ENCODE measurements at places on chromosomes 11 and 22. TPM values are rescaled to one million over a fixed set of nuclear protein-coding genes. Genes with fewer than 3 reads are reported as not detected.

The ARHGEF12 gene
- 182 TPM for total RNA-seq

The PRR5L gene
- 0.36 TPM for total RNA-seq

The RIC3 gene
- 4.2 TPM for total RNA-seq

The LSP1 gene
- 0.90 TPM for total RNA-seq

The CRYBB3 gene
- 0.67 TPM for total RNA-seq

The CTSW gene
- total RNA-seq: not detected

The PIH1D2 gene
- total RNA-seq: 3.0 TPM

The FOLR1 gene
- not detected for total RNA-seq

The SHANK3 gene
- total RNA-seq: 7.6 TPM

- no peaks in the 10 kb centered on the region for H3K27me3 ChIP-seq
- H3K36me3 ChIP-seq: no peaks in the 10 kb centered on the region
- H3K4me1 ChIP-seq: peaks cover 37% of the 10 kb centered on the region
- no peak overlapping the region for H3K4me3 ChIP-seq
Measured at GRCh38 chr22:45916515-45916914, 60.4 kb downstream of the WNT7B start.

- no peak overlapping the region for H3K27ac ChIP-seq
- H3K4me3 ChIP-seq: no peak overlapping the region
- H3K27me3 ChIP-seq: peaks cover 12% of the 10 kb centered on the region
- H3K4me1 ChIP-seq: no peaks in the 10 kb centered on the region
Measured at GRCh38 chr11:131661132-131661531, 290.7 kb downstream of the NTM start.

GRCh38 chr11:7457211-7457610 is 28.1 kb upstream of the OLFML1 start:
- no peaks in the 10 kb centered on the region for H3K36me3 ChIP-seq
- no peaks in the 10 kb centered on the region for H3K27me3 ChIP-seq
- no peak overlapping the region for H3K27ac ChIP-seq
- DNase-seq: no peak
- no peak overlapping the region for H3K4me3 ChIP-seq
- no peaks in the 10 kb centered on the region for H3K4me1 ChIP-seq

DNA sequence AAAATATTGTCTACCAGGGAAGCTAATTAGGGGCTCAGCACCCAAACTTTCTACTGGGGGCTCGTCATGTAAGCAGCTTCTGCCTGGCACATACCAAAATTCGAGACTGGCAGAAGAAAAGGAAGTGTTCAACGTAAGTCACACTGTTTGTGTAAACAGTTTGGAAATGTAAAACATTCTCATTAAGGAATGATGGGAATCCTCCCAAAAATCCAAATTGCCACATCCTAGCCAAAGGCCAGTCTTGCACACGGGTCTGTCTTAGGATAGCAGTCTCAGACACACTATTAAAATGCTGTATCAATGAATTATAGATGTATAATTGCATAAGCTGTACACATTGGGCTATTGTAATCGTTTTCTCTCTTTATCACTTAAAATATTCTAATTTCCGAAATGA is 28.9 kb downstream of the CUL5 start:
- no peaks in the 10 kb centered on the region for H3K27me3 ChIP-seq
- no peaks in the 10 kb centered on the region for H3K4me1 ChIP-seq
- H3K36me3 ChIP-seq: no peaks in the 10 kb centered on the region
- H3K27ac ChIP-seq: no peak overlapping the region
- no peak overlapping the region for H3K4me3 ChIP-seq

DNA sequence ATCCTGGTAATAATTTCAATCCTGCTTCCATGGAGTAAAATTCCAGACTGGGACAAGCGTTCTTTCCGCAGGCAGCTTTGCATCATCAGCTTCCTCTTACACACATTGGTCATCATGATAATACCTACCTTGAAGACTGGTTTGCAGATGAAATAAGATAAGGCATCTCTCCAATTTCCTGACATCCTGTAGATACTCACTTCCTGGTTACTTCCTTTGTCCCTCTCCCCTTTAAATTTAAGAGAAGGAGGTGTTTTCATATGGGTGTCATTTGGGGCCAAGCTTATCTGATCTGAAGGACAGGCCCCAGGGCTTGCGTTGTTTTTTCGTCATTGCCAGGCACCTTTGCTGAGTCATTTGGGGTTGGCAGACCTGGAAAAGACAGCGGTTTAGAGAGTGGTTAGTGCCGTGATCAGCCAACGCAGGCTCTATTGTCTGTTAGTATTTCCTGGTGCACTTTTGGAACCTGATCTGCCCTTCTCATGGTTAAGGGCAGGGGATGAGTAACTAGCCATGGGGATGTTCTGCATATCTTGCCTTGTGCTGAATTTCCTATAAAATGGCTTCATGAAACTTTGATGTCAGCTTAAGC is 24.1 kb downstream of the GRAMD1B start:
- H3K27me3 ChIP-seq: no peaks in the 10 kb centered on the region
- H3K4me1 ChIP-seq: no peaks in the 10 kb centered on the region
- H3K4me3 ChIP-seq: no peak overlapping the region
- no peak for DNase-seq

- no peak overlapping the region for H3K4me3 ChIP-seq
- no peaks in the 10 kb centered on the region for H3K4me1 ChIP-seq
- no peaks in the 10 kb centered on the region for H3K36me3 ChIP-seq
- no peak for DNase-seq
Measured at GRCh38 chr22:30526656-30527055, 19.9 kb downstream of the SEC14L6 start.

GRCh38 chr11:129705341-129705740 is 110.3 kb upstream of the TMEM45B start:
- H3K4me1 ChIP-seq: peaks cover 6% of the 10 kb centered on the region
- no peak for DNase-seq
- H3K27me3 ChIP-seq: no peaks in the 10 kb centered on the region
- H3K27ac ChIP-seq: no peak overlapping the region
- no peak overlapping the region for H3K4me3 ChIP-seq

GRCh38 chr11:72605973-72606747 is 68.1 kb downstream of the PDE2A start:
- no peaks in the 10 kb centered on the region for H3K4me1 ChIP-seq
- peaks cover 2% of the 10 kb centered on the region for H3K27me3 ChIP-seq
- no peak overlapping the region for H3K27ac ChIP-seq
- H3K4me3 ChIP-seq: no peak overlapping the region
- no peak for DNase-seq

DNA sequence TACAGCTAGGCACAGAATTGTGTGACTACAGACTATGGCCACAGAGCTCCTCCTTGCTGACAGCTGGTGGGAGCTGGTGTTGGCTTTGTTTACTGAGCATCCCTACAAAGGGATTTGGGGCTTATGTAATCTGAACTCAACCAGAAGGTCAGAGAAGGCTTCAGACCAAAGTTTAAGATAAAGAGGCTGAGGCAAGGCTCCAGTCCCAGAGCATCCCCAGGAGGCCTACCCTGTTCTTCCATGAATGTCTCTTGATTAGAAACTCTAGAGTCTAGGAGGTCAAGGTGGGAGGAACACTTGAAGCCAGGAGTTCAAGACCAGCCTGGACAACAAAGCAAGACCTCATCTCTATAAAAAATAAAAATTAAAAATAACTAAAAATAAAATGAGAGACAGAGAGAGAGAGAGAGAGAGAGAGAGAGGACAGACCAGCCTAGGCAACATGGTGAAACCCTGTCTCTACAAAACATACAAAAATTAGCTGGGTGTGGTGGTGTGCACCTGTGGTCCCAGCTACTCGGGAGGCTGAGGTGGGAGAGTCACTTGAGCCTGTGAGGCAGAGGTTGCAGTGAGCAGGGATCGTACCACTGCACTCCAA is 125.5 kb upstream of the SERPIND1 start:
- H3K36me3 ChIP-seq: no peaks in the 10 kb centered on the region
- no peak for DNase-seq
- H3K27ac ChIP-seq: no peak overlapping the region

GRCh38 chr11:34135439-34135838 is 30.0 kb downstream of the NAT10 start:
- H3K27me3 ChIP-seq: no peaks in the 10 kb centered on the region
- H3K4me1 ChIP-seq: no peaks in the 10 kb centered on the region
- no peak for DNase-seq
- peaks cover 34% of the 10 kb centered on the region for H3K36me3 ChIP-seq

- no peaks in the 10 kb centered on the region for H3K36me3 ChIP-seq
- DNase-seq: no peak
- peaks cover 4% of the 10 kb centered on the region for H3K27me3 ChIP-seq
- H3K4me1 ChIP-seq: no peaks in the 10 kb centered on the region
- no peak overlapping the region for H3K4me3 ChIP-seq
Measured at GRCh38 chr11:59179121-59179520, 7.2 kb downstream of the DTX4 start.

- no peak overlapping the region for H3K27ac ChIP-seq
- no peaks in the 10 kb centered on the region for H3K36me3 ChIP-seq
- no peak for DNase-seq
- H3K4me1 ChIP-seq: no peaks in the 10 kb centered on the region
Measured at GRCh38 chr22:29787371-29787980, 20.3 kb downstream of the UQCR10 start.

DNA sequence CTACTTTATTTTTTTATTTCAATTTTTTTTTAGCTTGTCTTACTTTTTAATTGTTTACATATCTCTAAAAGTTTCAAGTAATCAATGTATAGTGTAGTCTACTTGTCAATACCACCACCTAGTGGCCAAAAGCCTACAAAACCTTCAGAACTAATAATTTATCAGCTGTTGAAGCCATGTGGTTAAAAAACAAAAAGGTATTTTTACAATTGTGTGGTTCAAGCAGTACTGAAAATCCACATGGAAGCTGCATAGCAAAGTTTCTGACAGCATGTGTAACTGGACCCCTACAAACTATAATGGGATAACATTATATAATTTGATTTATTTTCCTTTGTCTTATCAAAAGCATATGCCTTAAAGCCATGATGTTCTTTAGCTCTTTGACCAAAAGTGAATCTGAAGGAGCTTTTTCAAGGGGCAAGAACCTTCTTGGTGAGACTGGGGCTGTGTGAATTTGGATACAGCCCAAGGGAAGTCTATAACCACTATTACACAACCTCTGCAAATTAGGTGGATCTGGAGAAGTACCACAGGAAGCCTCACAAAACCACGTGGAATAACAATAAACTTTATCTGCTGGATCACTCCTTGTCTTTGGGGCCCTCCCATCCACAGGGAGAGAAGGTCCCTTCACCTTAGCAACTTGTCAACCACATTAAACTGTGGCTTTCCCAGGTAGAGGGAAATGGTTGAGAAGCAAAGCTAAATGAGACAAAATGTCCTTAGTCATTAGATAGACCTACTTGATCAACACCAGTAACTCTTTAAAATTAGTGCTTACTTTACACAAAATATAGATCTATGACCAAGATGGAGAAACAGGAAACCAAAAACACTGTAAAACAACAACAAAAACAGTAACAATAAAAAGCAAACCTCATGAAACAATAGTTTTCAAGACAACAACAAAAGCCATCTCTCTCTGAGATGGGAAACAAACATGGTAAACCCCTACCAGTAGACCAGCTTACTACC is 9.9 kb downstream of the NARS2 start:
- H3K36me3 ChIP-seq: peaks cover 22% of the 10 kb centered on the region
- no peak overlapping the region for H3K4me3 ChIP-seq
- H3K4me1 ChIP-seq: peaks cover 6% of the 10 kb centered on the region
- no peaks in the 10 kb centered on the region for H3K27me3 ChIP-seq
- peak; percentile 43 for DNase-seq

DNA sequence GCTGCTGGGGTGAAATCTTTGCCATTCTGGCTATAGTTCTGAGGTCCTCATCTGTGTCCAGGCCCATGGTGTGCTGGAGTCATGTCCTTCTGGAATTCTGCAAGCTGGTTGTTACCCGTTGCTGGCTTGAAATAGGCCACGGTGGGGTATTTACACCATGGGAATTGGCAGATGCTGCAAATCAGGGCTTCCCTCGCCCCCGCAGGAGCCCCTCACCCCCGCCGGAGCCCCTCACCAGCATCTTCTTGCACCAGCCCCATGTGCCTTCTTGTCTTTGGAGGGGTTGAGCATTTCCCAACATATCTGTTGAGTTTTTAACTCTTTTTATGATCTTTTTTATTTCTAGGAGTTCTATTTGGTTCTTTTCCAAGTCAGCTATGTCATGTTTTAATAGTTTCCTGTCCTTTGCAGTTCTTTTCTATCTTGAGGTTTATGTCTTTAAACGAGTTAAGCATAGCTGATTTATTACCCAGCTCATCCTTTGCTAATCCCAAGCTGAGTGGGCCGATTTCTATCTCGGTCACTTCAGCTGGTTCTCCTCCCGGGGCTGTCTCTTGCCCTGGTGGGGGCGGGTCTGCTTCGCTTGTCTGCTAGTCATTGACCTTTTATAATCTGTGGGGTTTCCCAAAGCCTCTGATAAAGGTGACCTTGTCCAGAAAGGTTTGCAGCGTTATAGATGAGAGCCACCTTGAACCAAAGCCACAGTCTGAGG is 17.6 kb downstream of the ANO1 start:
- DNase-seq: no peak
- H3K4me1 ChIP-seq: peaks cover 6% of the 10 kb centered on the region
- H3K4me3 ChIP-seq: no peak overlapping the region
- H3K36me3 ChIP-seq: no peaks in the 10 kb centered on the region

- H3K27me3 ChIP-seq: no peaks in the 10 kb centered on the region
- H3K4me1 ChIP-seq: no peaks in the 10 kb centered on the region
- H3K36me3 ChIP-seq: no peaks in the 10 kb centered on the region
- no peak for DNase-seq
Measured at GRCh38 chr22:21876486-21877176, 9.2 kb upstream of the MAPK1 start.

DNA sequence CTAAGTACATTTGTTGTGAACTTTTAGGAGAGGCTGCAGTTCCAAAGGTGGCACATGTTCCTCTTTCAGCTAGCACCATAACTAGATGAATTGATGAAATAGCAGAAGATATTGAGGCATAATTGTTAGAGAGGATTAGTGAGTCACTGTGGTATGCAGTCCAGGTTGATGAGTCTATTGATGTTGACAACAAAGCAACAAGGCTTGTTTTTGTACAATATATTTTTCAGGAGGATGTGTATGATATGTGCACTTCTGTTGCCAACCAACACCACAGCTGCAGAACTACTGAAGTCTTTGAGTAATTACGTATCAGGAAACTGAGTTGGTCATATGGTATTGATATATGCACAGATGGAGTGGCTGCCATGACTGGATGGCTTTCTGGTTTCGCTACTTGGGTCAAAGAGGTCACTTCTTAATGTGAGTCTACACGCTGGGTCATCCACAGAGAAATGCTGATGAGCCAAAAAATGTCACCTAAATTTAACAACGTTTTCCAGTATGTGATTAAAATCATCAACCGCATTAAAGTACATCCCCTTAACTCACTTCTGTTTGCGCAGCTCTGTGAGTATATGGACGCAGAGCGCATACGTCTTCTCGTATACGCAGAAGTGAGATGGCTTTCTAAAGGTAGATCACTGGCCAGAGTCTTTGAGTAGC is 261.3 kb upstream of the ANO5 start:
- H3K27me3 ChIP-seq: no peaks in the 10 kb centered on the region

DNA sequence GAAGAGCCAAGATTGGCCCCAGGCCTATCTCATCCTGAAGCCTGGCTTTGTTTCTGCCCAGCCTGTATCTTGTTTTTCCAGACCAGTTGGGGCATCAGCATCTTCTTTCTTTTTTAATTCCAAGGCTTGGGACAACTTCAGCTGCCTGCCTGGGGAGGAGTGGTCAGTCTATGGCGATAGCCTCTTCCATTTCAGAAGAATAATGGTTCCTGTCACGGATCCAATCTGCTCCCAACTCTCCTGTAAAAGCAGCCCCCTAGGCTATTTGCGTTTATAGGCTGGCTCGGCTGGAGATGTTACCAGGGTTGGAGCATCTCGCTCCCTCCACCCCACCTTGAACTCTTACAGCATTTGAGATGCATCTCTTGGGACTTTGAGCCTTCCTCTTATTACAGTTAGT is 145.2 kb upstream of the CADM1 start:
- H3K4me1 ChIP-seq: no peaks in the 10 kb centered on the region
- H3K36me3 ChIP-seq: no peaks in the 10 kb centered on the region
- no peak overlapping the region for H3K27ac ChIP-seq
- no peak for DNase-seq

- H3K27ac ChIP-seq: no peak overlapping the region
- H3K27me3 ChIP-seq: no peaks in the 10 kb centered on the region
- no peak for DNase-seq
- H3K4me1 ChIP-seq: no peaks in the 10 kb centered on the region
- H3K4me3 ChIP-seq: no peak overlapping the region
Measured at GRCh38 chr22:35319244-35319985, 19.7 kb downstream of the TOM1 start.

Measured in Panc1 (cell line).